ENCODE measurements at places on chromosomes 7 and 10.

GRCh38 chr7:33155811-33156210 lies 26.4 kb downstream of the BBS9 start:
- no peak for DNase-seq

GRCh38 chr7:116576350-116577319 lies 51.8 kb downstream of the CAV1 start:
- no peak for DNase-seq

DNA sequence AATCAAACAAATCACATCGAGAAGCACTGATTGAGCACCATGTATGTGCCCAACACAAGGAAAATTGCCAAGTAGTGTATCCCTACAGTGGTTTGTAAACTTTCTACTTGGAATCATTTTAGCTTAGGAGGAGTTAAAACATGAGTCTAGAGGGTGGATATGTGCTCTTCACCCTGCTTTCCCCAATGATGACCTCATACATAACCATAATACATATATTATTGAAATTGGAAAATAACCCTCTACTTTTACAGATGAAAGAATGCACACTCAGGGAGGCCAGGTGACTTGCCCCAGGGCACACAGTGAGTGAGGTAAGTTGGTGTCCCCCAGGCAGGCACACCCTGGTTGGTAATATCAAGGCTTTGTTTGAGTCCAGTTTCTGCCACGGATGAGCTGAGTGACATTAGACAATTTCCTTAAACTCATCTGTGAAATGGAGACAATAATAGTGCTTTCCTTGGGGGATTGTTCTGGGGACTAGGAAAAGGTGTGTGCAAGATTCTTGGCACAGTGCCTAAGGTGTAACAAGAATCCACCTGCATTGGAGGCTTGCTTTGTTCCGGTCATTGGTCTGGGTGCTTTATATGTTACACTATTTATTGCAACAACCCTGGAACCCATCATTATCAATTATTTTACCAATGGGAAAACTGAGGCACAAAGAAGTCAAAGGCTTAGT lies 50.7 kb downstream of the BPGM start:
- no peak for DNase-seq

DNA sequence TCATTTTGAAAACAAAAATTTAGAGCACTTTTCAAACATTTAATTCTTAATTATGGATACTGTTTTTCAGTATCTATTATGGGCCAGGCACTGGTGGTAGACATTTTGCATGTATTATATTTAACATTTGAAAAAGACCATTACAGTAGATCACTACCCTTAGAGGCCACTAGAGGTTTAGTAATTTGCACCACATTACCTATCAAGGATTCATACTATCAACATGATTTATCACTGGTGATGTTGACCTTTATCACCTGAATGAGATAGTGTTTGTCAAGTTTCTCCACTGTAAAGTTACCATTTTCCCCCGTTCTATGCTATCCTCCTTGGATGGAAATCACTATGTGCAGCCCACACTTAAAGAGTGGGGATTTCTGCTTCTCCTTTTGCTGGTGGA lies 4.4 kb upstream of the SNX13 start:
- DNase-seq = no peak

- no peak for DNase-seq
Measured at GRCh38 chr10:86410542-86411124, 44.0 kb upstream of the GRID1 start.

DNA sequence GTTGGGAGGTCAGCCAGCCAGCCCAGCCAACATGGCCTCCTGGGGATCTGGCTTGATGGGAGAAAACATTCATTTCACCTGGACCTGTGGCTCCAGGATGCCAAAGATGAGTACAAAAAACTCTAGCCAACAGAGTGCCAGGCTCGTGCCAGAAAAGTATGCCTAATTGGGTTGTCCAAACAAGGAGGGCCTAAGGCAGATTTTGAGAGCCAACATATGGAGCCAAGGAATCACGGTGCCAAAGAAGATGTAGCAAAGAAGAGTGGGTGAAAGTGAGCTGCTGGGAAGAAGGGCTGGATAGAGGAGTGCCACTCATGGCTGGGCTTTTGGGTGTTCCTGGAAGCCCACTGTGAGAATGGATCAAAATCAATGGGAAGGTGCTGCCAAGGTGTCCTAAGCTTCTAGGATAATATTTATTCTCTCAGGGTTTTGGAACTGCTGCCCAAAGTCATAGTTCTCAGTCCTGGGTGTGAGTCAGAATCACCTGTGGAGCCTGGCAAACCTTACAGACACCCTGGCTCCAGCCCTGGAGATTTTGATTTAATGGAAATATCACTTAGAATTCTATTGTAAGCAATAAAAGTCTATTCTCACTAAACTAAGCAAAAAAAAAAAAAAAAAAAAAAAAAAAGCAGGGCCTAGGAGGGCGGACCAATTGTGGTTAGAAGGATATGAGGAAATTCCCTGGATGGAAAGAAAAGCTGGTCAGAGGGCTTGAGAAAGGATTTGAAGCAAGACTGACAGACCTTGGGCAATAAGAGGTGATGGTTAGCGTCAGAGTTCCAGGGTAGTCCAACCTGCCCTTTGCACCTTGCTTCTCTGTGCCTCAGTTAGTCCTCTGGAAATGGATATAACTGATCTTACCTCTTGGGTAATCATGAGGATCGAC lies 182.2 kb upstream of the PRR15 start:
- DNase-seq = no peak

GRCh38 chr7:115034515-115034914 lies 112.6 kb downstream of the MDFIC start:
- DNase-seq = no peak

GRCh38 chr7:133060004-133060403 lies 21.9 kb downstream of the CHCHD3 start:
- DNase-seq = no peak

DNA sequence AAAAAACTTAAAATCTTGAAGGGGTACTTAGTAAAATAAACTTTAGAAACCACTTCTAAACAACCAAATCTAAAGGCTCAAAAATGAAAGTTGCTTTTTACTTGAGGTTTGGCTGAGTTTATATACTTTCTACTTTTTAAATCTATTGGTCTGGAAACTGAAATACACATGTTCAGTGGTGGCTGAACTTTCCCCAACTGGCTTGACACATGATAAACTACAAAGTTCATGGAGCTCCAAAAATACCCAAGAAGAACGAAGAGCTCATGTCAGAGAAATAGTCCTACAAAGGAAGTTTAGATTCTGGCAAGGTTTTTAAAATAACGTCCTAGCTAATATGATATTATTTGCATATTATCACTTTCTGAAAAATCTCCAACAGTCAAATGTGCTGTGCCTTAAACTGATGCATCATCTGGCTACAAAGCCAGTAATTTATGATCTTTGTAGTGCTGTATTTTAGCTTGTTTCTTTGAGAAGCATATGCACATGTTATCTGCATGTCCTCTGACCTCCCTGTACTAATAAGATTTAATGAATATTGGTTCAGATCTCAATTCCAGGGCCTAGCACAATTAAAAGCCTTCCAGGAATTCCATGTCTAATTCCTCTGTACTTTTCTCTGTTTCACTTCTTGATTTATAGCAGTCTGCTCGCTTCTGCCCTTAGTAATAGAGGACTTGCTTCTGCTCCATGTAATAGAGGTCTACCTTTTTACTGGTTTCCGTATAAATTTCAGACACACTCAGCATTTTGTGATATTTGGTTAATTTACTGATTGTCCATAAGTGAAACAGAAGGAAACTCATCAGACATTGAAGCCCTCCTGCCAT lies 28.2 kb downstream of the SEMA3C start:
- DNase-seq = no peak

DNA sequence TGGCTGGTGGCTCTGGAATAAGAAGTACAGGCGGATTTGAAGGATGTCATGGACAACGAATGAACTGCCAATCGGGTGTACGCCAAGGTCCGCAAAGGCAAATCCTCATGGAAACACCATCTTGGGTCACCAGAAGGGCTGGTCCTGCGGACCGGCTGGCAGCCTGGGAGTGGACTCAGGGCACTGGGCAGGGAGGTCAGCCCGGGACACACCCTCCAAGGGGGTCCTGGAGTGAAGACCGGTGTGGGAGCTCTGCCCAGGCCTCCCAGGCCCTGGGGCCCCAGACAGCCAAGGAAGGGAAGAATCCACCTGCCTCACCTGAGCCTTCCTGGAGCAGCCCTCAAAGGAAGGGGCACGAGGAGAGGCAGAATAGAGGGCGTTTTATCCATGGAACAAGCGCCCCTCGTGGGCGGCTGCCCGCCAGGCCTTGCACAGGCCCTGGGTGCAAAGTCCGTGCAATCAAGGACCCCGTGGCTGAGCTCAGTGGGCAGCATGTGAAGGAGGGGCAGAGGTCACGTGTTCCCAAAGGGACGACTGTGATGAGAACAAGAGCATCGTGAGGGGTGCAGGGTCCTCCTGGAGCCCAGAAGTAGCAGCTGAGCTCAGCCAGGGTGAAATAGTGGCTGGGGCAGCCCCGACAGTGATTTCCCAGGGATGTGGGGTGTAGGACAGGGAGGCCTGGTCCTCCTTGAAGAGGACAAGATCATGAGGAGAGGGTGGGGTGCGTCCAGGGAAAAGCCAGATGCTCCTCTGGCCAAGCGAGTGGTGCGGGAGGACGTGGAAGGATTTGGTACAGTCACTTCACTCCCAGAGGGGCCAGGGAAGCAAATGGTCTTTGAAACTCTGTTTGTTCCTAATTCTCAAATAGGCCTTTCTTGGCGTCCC lies 105.2 kb downstream of the TCERG1L start:
- DNase-seq = no peak

GRCh38 chr10:122144199-122144598 lies 126.9 kb upstream of the BTBD16 start:
- DNase-seq = no peak

DNA sequence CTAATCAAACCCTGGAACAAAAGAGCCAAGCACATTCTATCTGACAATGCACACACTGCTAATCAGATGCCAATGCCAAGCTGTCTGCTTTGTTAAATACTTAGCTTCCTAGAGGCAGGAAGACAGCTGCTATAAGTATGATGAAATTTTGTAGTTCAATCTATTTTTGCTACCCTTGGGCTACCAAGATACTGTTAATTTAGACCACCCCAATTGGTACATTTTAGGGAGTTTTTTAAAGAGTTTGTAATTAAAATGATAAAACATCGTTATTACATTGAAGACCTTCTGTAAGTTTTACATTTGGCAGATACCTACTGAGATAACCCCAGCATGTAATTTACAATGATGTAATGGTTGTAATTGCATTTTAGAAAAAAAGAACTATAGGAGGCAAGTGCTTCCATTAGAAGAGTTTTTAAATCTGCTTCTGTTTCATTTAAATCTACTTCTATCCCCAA lies 268.5 kb downstream of the ADK start:
- no peak for DNase-seq

- DNase-seq = no peak
Measured at GRCh38 chr10:44280226-44281014, 104.5 kb downstream of the CXCL12 start.

DNA sequence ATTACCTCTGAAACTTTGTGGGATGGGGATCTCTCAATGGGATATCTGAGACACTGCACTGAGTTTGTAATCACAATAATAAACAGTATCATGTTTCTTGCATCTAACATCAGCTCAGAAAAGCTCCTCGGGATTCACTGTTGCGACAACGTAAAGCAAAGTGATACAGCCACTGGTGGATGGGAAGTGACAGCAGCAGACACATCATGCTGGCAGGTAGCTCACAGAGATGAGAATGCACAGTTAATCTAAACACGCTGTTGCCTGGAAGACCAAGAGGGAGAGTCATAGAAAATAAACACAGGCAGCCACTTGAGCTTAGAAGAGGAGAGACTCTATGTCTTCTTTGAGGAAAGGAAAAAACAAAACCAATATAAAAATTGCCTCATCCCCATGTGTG lies 513.8 kb downstream of the MAGI2 start:
- DNase-seq = no peak

GRCh38 chr7:38600741-38601140 lies 30.4 kb downstream of the AMPH start:
- DNase-seq = no peak

GRCh38 chr10:35887685-35888084 lies 245.6 kb upstream of the FZD8 start:
- DNase-seq = no peak

GRCh38 chr10:93039721-93040120 lies 20.9 kb upstream of the CYP26C1 start:
- no peak for DNase-seq

DNA sequence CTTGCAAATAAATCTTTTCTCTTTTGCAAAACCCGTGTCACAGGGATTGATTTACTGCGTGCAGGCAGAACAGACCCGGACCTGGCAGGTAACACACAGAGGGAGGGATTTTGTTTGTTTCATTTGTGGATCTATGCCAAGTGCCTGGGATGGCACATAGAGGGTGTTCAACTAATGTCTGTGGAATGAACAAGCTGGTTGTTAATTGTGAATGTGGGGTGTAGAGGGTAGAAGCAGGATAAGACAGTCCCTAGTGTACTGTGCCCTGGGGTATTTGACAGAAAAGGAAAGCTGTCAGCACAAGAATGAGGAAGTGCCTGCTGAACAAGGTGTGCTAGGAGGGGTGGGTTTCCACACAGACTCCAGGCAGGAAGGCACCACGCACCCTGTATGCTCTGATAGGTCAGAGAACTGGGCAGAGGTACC lies 331.8 kb downstream of the CALN1 start:
- DNase-seq = no peak

DNA sequence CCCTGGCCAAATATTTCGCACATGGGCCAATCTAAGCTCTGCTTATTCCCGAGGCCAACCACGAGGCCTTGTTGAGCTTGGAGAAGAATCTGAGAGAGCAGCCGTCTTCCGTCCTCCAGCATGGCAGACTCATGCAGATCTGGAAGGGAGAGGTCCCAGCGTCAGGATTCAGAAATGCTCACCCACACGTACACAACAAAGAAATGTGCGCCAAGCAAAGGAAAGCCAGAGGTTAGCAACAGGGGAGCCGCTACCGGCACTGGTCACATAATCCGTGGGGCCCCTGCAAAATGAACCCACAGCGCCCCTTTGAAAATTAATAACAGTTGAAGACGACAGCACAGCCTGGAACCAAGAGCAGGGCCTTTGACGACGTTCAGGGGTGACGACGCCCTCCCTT lies 25.4 kb upstream of the PRKAG2 start:
- DNase-seq = no peak

GRCh38 chr10:119575506-119575905 lies 21.3 kb downstream of the TIAL1 start:
- no peak for DNase-seq

GRCh38 chr7:51154201-51154600 lies 162.4 kb downstream of the COBL start:
- no peak for DNase-seq

DNA sequence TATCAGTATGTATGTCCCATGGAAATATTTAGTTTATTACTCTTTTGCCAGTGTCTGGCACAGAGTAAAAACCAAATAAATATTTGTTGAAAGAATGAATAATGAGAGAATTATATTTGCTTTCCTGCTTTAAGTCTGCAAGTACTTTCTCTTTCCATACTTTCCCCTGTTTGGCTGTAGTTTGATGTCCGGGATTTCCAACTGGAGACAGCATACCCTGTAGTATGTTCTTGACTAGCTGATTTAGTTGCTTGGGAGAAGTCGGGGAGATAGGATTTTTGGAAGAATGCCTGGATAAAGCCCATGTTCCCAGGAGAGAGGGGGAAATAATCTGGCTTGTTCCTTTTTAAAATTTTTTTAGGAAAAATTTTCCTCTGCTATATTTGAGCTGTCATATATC lies 516.1 kb downstream of the CCSER2 start:
- DNase-seq = no peak

- no peak for DNase-seq
Measured at GRCh38 chr10:4546500-4546899, 279.5 kb upstream of the AKR1E2 start.
